ENCODE measurements at places on chromosomes 4 and X. TPM values are rescaled to one million over a fixed set of nuclear protein-coding genes. Genes with fewer than 3 reads are reported as not detected.

- H3K4me3 ChIP-seq: no peak overlapping the region
- peak overlapping the region; percentile 7 for H3K27ac ChIP-seq
- no peak for DNase-seq
- no peaks in the 10 kb centered on the region for H3K4me1 ChIP-seq
- H3K27me3 ChIP-seq: no peaks in the 10 kb centered on the region
These were observed 58.5 kb downstream of the ADD1 start for GRCh38 chr4:2902126-2902525.

GRCh38 chr4:156290811-156291210, 337.1 kb upstream of the CTSO start:
- H3K36me3 ChIP-seq: peaks cover 2% of the 10 kb centered on the region
- H3K4me1 ChIP-seq: peaks cover 52% of the 10 kb centered on the region
- peak overlapping the region; percentile 80 for H3K27ac ChIP-seq
- no peak for DNase-seq

- no peaks in the 10 kb centered on the region for H3K4me1 ChIP-seq
- no peaks in the 10 kb centered on the region for H3K27me3 ChIP-seq
- H3K36me3 ChIP-seq: peaks cover 14% of the 10 kb centered on the region
- no peak for DNase-seq
- H3K27ac ChIP-seq: no peak overlapping the region
These were observed 672.7 kb downstream of the CCSER1 start for GRCh38 chr4:90799895-90800294.

GRCh38 chr4:154015578-154015977, 226.7 kb upstream of the SFRP2 start:
- no peak overlapping the region for H3K4me3 ChIP-seq
- DNase-seq: no peak
- H3K27me3 ChIP-seq: no peaks in the 10 kb centered on the region
- peaks cover 2% of the 10 kb centered on the region for H3K4me1 ChIP-seq
- H3K36me3 ChIP-seq: no peaks in the 10 kb centered on the region

DNA sequence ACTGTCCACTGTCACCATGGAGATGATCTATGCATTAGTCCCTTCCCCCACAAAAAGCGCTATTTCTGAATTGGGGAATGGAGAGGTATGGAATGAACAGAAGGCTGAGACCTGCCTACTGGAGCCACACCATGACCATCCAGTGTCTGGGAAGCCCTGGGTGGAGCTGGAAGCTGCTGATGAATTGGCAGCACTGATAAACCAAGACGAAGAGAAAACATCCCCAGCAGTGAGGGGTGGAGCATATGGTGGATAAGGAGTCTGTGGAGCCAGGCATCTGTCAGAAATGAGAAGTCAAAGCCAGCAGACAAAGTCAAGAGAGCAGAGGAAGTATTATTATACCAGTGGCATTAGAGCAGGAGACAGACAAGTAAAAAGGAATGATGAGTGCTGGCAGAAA, 13.2 kb downstream of the CC2D2A start:
- H3K4me1 ChIP-seq: peaks cover 13% of the 10 kb centered on the region
- no peak overlapping the region for H3K4me3 ChIP-seq
- DNase-seq: no peak
- no peak overlapping the region for H3K27ac ChIP-seq
- no peaks in the 10 kb centered on the region for H3K27me3 ChIP-seq
- H3K36me3 ChIP-seq: peaks cover 53% of the 10 kb centered on the region

GRCh38 chrX:46375831-46376230, 169.4 kb downstream of the ZNF674 start:
- no peak overlapping the region for H3K4me3 ChIP-seq
- H3K27ac ChIP-seq: no peak overlapping the region
- H3K36me3 ChIP-seq: no peaks in the 10 kb centered on the region
- no peak for DNase-seq
- no peaks in the 10 kb centered on the region for H3K27me3 ChIP-seq

GRCh38 chr4:169070071-169070894, 60.2 kb upstream of the CBR4 start:
- peak overlapping the region; percentile 38 for H3K4me3 ChIP-seq

- no peaks in the 10 kb centered on the region for H3K36me3 ChIP-seq
- no peak overlapping the region for H3K4me3 ChIP-seq
- no peaks in the 10 kb centered on the region for H3K4me1 ChIP-seq
- no peak overlapping the region for H3K27ac ChIP-seq
- DNase-seq: no peak
- no peaks in the 10 kb centered on the region for H3K27me3 ChIP-seq
These were observed 58.2 kb upstream of the CASK start for GRCh38 chrX:41981481-41982013.

DNA sequence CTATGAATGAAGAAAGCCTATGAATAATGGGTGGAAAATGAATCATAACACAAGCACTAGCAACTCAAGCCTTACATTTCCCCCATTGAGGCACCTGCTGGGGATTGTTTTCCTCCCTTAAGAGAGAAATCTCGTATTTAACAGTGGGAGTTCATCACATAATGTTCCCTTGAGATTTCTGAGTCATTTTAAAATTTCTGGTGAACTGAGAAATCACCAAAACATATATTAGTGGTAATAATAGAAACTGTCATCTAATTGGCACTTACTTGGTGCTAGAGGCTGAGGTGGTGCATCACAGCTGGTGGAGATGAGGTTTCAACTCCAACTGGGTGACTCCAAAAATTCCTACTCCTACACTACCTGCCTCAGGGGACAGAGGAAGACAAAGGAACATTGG, 561.3 kb upstream of the LCORL start:
- no peak overlapping the region for H3K4me3 ChIP-seq
- peaks cover 31% of the 10 kb centered on the region for H3K27me3 ChIP-seq
- no peaks in the 10 kb centered on the region for H3K4me1 ChIP-seq
- H3K27ac ChIP-seq: no peak overlapping the region
- H3K36me3 ChIP-seq: no peaks in the 10 kb centered on the region

DNA sequence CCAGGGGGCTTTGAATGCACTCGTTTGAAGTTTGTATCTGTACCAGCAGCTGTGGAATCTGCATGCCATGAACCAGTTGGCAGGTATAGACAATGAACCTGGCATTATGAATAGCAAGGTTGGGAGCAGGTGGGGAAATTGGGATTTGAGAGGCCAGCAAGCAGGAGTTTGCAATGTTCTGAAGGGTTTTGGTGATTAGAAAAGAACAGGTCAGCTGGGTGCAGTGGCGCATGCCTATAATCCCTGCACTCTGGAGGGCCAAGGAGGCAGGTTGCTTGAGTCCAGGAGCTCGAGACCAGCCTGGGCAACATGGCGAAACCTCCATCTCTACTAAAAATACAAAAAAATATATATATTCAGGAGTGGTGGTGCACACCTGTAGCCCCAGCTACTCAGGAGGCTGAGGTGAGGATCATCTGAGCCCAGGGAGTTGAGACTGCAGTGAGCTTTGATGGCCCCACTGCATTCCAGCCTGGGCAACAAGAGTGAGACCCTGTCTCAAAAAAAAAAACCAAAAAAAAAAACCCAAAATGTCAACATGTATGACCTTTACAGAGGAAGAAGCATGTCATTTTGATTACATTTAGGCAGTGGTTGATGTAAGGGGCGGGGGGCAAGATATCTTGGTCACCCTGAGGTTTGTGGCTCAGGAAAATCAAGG, 63.9 kb downstream of the TSC22D3 start:
- DNase-seq: no peak
- no peak overlapping the region for H3K4me3 ChIP-seq
- H3K4me1 ChIP-seq: peaks cover 23% of the 10 kb centered on the region
- no peaks in the 10 kb centered on the region for H3K27me3 ChIP-seq
- peak overlapping the region; percentile 97 for H3K27ac ChIP-seq

GRCh38 chr4:71923070-71923469, 108.7 kb upstream of the NPFFR2 start:
- no peaks in the 10 kb centered on the region for H3K4me1 ChIP-seq
- no peaks in the 10 kb centered on the region for H3K27me3 ChIP-seq
- H3K4me3 ChIP-seq: no peak overlapping the region
- no peak overlapping the region for H3K27ac ChIP-seq
- H3K36me3 ChIP-seq: peaks cover 2% of the 10 kb centered on the region

DNA sequence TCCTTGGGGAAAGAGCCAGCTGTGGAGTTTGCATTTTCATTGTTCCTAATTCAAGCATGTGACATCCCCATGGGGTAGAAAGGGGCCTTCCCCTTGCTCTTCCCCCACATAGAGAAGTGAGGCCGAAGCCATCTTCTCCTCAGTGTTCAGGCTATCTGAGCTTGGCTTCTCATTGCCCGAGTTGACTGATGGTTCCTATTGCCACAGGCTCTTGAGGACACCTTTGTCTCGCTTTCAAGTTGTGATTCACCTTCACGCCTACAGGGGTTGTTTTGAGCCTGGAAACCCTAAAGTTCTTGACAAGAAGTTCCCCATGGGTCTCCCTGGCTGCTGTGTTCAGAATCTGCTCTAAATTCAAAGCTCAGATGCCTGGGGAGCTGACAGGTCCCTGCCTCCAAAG, 25.0 kb downstream of the CCNQ start:
- no peak for DNase-seq
- no peaks in the 10 kb centered on the region for H3K36me3 ChIP-seq
- peaks cover 8% of the 10 kb centered on the region for H3K4me1 ChIP-seq
- no peak overlapping the region for H3K4me3 ChIP-seq
- H3K27me3 ChIP-seq: no peaks in the 10 kb centered on the region
- H3K27ac ChIP-seq: no peak overlapping the region

Gene CSAG2
- not detected for total RNA-seq

Gene PASD1
- total RNA-seq: not detected

Gene CT55
- total RNA-seq: 0.34 TPM

Gene SUPT20HL1
- not detected for total RNA-seq

Gene CSN1S1
- total RNA-seq: not detected

Gene PABPC1L2B
- total RNA-seq: not detected

Gene PAGE1
- total RNA-seq: not detected

Gene GPRIN3
- total RNA-seq: 1.6 TPM

Measured in mesothelial cell of epicardium (in vitro differentiated cells).